SK-N-MC (cell line): ENCODE measurements at places on chromosomes 16 and 17.

DNA sequence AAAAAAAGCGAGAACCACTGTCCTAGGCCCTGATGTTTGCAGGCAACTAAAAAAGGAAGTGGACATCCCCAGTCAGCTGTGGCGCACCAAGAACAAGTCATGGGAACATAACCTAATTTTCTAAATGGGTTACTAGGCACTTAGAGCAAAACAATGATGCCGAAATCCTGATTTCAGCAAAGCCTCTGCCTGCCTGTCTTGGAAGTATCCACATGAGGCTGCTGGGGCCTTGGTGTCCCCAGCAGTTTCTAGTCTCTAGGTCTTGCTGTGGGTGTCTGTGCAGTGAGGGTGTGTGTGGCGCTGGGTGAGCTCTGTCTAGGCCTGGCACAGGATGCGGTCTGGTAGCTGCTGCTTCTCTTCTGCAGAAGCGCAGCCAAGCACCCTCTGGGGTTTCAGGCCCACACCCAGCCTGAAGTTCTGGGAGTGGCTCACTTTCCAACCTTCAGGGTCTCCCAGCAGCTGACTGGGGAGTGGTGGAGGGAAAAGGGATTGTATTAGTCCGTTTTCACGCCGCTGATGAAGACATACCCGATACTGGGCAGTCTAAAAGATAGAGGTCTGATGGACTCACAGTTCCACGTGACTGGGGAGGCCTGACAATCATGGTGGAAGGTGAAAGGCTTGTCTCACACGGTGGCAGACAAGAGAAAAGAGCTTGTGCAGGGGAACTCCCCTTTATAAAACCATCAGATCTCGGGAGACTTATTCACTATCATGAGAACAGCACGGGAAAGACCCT is 21.1 kb downstream of the STH start:
- no peak for DNase-seq

DNA sequence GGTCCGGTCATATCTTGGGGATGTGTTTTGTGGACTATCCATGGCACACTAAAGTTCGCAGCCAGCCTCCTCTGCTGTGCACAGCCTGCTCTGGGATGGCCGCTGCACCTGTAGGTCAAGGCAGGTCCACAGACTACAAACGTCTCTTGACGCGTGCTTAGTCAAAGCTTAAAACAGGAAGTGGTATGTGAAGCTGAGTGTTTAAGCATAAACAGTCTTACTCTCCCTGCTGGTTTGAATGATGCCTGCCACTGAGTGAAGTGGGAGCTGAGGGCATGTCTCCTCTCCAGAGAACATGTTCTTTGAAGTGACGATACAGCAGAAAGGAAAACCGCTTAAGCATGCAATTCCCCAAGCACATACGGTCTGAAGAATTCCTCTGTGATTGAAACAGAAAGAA is 365.6 kb downstream of the SLC39A11 start:
- no peak for DNase-seq

DNA sequence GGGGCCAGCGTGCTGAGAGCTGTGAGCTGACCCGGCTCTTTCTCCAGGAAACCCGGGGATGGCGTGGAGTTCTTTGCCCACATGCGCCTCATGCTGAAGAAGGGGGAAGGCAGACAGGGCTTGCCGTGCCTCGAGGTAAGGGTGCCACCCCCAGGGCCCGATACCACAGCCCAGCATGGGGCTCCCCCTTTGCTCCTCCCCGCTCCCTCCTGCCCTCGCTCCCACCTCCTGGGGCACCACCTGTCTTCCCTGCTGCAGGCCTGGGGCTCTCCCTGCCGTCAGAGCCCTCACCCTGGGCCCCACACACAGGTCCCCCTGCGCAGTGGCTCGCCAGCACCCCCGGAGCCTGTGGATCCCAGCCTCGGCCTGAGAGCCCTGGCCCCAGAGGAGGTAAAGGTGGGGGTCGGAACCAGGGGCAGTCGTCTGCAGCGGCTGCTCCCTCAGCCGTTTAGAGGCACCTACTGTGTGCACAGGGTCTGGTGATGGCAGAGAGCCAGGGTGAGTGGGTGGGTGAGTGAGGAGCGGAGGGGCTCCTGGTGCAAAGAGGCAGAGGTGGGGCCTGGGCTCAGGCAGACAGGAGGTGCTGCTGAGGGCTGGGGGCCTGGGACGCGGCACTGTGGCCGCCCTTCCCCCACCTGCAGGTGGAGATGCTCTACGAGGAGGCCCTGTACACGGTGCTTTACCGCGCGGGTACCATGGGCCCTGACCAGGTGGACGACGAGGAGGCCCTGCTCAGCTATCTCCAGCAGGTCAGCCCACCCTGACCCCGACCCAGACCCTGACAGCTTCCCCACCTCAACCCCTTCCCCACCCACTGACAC is 5.6 kb downstream of the BAIAP3 start:
- no peak for DNase-seq

- DNase-seq, result no peak
Observed at GRCh38 chr16:3548445-3548844, 28.8 kb downstream of the NLRC3 start.

GRCh38 chr17:57340160-57340981 is 84.0 kb downstream of the MSI2 start:
- DNase-seq, result no peak

DNA sequence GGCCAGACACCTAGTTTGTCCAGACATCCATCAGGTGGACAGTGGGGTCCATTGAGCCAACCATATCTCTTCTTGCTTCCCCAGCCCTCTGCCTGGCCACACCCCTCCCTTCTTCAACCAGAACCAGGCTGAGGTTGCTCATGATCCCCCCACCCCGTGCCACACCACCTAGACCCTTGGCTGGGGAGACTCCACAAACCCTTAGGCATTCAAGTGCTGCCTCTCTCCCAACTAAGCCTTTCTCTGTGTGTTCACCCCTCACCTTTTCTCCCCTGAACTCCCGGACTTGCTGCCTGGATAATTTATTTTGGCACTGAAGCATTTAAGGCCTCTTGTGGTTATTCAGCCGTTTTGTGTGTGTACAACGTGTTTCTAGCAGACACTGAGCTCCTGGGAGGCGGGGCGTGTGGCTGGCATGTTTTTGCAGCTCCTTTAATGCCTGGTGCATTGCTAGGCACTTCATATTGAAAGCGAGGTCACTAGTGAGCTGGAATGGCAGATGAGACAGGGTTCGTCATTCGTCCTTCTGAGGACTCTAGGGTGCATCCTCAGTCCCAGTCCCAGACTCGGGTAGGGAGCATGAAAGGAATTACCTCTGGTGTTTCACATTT is 28.7 kb downstream of the CACNA1G start:
- DNase-seq, result no peak

DNA sequence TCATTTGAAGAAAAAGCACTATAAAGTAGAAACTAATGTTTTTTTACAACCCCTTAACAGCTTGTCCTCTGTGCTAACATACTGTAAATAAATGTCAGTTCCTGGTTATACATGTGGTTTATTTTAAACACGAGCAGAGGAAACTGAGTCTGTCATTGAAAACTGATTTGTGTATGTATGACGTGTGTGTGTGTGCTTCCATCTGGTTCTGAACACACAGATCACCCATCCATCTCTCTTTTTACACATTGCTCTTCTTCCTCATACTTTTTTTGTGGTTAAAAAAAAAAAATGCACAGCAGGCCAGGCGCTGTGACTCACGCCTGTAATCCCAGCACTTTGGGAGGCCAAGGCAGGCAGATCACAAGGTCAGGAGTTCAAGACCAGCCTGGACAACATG is 49.5 kb downstream of the ZNF423 start:
- DNase-seq, result no peak

DNA sequence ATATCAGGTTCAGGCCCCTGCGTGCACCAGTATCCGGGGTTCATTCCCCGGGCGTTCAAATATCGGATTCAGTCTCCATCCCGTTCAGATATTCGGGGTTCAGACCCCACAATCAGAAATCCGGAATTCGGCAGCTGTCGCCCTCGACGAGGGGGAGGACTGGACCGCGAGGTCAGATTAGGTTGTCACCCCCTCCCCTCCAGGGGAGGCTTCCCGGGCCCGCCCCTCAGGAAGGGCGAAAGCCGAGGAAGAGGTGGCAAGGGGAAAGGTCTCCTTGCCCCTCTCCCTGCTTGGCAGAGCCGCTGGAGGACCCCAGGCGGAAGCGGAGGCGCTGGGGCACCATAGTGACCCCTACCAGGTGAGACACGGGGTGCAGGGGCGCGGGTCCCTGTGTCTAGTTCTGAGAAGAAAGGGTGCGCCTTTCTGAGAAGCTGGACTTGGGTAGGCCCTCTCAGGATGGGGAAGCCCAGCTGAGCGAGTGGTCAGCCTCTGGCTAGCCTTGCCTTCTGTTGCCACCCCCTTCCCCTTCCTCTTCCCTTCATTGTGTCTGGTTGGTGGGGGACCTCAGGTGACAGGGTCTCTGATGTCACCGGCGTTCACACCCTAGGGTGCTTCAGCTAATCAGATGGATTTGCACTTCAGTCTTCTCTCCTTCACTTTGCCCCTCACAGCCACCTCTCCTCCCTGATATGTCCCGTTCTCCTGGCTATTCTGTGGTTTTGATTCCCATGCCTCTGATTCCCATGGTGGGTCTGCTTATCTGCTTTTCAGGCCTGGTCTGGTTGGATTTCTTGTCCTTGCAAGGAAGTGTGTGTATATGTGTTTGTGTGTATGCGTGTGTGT is 844 bp downstream of the TAOK2 start:
- DNase-seq, result no peak

DNA sequence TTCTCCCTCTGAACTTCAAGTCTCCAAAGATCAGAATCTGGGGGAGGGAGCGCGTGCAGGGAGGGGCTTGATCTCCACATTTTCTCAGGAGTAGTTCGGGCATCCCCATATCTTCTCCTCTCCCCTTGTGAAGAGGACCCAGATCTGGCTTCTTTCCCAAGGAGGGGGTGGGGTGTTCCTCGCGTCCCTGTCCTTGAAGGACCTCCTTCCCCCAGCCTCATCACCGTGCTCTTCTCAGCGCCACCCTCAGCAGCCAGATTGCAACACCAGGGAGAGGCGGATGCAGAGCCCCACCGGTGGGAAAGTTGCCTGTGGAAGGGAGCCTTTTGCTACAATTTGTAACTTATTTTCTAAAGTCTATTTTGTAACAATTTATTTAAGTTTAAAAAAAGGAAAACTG is 5.7 kb downstream of the PRSS53 start:
- DNase-seq, result no peak

DNA sequence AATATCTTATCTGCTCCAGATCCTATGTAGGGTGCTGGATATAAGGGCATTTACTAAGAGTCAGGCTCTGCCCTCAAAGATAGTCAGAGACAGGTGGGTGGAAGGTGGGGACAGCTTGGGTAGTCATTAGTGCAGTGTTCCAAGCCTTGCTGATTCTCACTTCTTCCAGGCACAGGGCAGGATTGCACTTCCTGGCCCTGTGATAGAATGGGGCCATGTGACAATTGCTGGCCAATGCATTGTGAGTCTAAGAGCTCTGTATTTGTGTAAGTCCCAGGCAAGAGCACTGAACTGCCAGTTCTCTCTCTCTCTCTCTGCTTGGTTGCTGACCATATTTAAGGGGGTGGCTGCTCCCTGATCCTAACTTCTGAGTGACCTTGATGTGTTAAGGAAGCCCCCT is 112.1 kb downstream of the C16orf78 start:
- no peak for DNase-seq

DNA sequence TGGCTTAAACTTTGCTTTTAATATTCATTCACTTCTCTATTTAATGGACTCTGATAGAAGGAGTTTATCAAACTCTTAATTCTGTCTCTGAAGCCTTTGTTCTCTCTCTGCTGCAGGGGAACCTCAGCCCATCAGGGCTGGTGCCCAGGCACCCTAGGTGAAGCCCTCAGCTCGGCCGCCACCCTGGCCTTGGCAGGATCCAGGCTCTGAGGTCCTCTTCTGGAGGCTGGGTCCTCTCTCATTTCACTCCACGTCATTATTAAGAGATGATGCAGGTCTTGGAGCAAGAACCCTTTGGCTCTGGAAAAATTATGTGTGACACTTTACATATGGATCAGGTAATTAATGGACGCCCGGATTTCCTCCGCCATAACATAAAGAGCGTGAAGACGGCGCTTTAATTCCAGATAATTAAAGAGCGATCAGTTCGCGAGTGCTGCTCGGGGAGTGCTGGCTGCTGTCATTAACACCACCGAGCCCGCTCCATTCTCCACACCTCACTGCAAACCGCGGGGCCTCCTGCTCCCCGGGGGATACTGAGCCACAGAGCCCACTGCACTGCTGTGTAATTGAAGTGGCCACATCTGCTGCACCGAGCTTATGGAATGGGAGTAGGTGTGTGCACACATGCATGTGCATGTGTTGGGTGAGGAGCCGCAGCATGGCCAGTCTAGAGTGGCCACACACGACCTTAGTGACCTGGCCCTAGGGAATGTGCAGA is 259.4 kb upstream of the TNRC6C start:
- DNase-seq, result no peak

GRCh38 chr17:37604556-37604955 is 4.7 kb downstream of the SYNRG start:
- DNase-seq, result no peak

DNA sequence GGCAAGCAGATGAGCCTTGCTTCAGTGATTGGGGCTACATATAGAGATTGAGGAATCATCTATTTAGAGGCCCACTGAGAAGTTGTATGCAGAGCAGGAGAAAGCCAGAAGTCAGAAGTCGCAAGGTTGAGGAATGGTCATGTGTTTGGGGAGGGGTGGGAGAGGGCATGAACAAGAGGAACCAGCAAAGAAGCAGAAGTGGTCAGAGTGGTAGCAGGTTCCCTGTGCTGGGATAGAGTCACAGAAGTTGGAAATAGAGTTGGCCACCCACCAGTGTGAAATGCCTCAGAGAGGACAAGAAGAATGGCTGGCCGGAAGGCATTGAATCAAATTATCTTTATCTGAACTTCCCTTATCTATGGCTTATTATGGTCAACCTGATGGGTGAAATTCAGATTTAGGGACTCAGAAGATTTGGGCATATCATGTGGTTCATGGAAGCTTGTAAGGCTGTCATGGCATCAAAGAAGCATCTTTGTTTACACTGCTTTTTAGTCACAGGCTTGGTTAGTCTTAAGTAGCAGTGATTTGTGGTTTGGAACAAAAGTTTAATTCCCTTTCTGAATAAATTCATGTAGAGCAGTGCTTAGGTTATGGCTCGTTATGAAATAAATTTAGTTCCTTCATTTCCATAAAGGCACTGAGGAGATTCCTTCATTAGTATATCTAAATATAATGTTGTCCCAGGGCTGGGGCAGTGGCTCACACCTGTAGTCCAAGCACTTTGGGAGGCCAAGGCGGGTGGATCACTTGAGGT is 19.7 kb downstream of the MAP3K3 start:
- DNase-seq, result no peak

DNA sequence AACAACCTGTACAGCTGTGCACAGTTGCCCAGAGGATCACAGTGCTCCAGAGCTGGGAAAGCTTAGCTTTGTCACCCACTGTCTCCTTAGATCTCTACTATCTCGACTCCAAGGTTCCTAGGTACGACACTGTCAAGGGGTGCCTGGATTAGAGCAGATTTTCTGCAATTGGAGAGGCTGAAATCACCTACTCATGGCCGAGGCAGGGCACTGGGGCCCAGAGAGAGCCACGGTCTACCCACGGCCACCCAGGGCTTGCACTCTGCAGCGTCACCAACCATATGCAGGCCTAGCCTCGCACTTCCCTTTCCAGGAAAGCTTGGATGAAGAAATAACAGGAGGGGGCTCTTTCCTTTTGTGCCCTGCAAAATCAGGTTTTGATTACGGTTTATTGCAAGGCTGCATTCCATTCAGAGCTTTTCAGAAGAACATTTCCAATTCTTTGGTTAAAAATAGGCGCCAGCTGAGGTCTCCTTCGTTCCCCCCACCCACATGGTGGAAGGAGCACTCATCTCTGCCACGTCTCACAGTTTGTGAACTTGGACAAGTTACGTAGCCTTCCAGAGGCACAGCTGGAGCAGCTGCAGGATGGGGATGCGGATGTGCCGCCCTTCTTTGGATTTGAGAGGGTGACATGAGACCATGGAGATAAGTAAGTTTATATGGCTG is 80.0 kb downstream of the IRX5 start:
- DNase-seq, result no peak
